ENCODE measurements at places on chromosomes 1 and 21. TPM values are rescaled to one million over a fixed set of nuclear protein-coding genes. Genes with fewer than 3 reads are reported as not detected.

DNA sequence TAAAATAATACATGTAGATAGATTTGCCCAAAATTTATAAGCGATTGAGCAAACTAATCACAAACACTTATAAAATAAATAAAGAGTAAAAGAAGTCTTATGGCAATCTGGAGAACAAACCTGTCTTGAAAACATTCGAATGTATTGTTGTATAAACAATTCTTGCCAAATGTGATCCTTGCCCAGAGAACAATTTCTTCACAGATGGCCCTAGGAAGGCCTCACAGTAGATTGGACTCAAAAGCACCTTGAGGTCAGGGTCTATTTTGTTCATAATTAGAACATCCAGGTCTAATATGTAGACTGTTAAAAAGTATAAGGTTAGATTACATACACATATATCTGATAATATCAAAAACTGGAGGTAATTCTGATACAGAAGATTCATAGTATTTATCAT lies 202.4 kb downstream of the KCNT2 start:
- no peak overlapping the region for H3K27ac ChIP-seq
- DNase-seq: no peak
- H3K36me3 ChIP-seq: no peaks in the 10 kb centered on the region
- H3K27me3 ChIP-seq: no peaks in the 10 kb centered on the region
- H3K4me3 ChIP-seq: no peak overlapping the region

Gene LYPD8
- 2.4 TPM for polyA plus RNA-seq

Gene LCE2A
- 6.8 TPM for polyA plus RNA-seq

Gene BSND
- 0.01 TPM for polyA plus RNA-seq

Gene EPHA10
- 5.1 TPM for polyA plus RNA-seq

Gene ITGB2
- polyA plus RNA-seq: 16.4 TPM
